ENCODE measurements at places on chromosomes 4 and X.
A peak's percentile ranks its signal among the peaks of the same experiment; 100 is the strongest.

GRCh38 chr4:53680598-53680997, 89.3 kb upstream of the LNX1 start:
- H3K27ac ChIP-seq, result no peak overlapping the region
- DNase-seq, result no peak
- no peaks in the 10 kb centered on the region for H3K36me3 ChIP-seq
- peaks cover 10% of the 10 kb centered on the region for H3K4me1 ChIP-seq

GRCh38 chrX:9942086-9942485, 25.1 kb upstream of the CLDN34 start:
- peaks cover 12% of the 10 kb centered on the region for H3K27me3 ChIP-seq
- H3K36me3 ChIP-seq, result no peaks in the 10 kb centered on the region
- H3K4me3 ChIP-seq, result no peak overlapping the region
- H3K27ac ChIP-seq, result no peak overlapping the region

GRCh38 chr4:15368856-15369255, 59.0 kb upstream of the C1QTNF7 start:
- no peaks in the 10 kb centered on the region for H3K36me3 ChIP-seq
- H3K4me1 ChIP-seq, result no peaks in the 10 kb centered on the region
- H3K4me3 ChIP-seq, result no peak overlapping the region
- no peaks in the 10 kb centered on the region for H3K27me3 ChIP-seq

GRCh38 chrX:40179283-40179682, 81.5 kb upstream of the BCOR start:
- H3K4me1 ChIP-seq, result peaks cover 14% of the 10 kb centered on the region
- H3K4me3 ChIP-seq, result no peak overlapping the region
- DNase-seq, result peak; percentile 70
- H3K27ac ChIP-seq, result peak overlapping the region; percentile 69

DNA sequence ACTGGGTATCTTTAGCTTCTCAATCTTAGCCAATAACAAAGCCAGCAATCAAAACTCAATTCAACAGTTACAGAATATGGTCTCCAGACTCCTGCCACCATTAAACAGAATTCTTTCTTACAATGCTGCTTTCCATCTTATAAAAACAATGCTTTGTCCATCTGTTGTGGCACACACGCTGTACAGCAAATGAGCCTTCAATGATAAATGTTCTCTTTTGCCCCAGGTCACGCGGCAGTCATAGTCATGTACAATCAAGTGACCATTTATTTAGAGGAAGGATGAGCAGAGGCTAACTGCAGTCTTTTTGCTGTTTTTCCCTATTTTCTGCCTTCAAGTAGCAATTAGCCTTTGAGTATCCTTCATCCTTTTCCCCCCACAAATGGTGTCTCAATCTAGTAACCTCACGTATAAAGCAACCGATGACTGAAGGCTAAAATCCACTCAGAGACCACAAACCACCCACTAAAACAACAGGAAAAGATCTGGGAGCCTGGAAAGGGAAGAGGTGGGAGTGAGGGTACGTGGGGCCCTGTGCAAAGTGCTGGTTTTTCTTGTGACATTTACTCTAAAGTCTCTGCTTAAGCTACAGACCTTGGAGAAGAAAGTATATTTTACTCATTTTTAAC, 24.4 kb downstream of the TRIM2 start:
- H3K4me3 ChIP-seq, result no peak overlapping the region
- no peak overlapping the region for H3K27ac ChIP-seq
- H3K4me1 ChIP-seq, result peaks cover 16% of the 10 kb centered on the region
- DNase-seq, result no peak

DNA sequence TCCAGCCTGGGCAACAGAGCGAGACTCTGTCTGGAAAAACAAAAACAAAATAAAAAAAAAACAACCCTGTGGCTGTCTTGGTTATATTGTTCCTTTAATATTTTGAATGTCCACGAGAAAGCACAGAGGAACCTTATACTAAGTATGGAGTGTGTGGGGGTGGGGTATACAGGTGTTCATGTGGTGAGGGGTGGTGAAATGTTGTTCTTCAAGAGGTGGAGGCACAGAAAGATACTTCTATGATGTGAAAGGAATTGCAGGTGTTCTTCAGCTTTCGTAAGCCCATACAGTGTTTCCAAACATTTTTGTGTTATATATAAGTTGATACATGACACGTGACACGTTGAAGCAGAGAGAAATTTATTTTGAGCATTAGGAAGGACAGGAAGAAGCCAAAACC, 46.4 kb downstream of the SLC9A6 start:
- peaks cover 13% of the 10 kb centered on the region for H3K27me3 ChIP-seq
- H3K27ac ChIP-seq, result no peak overlapping the region
- no peak for DNase-seq
- peaks cover 17% of the 10 kb centered on the region for H3K4me1 ChIP-seq

DNA sequence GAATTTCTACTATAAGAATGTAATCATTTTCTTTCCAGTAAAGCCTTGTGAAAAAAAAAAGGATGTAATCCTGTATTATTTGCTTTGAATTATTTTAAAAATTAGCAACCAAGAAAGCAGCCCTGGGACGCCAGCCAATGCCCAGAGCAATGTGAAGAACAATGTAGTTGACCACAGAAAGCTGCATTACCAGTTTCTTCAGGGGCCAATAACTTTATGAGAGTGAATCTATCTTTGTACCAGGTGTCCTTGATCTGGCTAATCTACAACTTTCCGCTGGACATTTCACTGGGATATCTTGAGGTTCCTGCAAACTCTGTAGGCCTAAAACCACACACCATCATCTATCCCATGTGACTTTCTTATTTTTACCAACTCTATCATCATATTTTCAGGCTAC, 7.6 kb upstream of the KLHL2 start:
- DNase-seq, result no peak
- H3K4me1 ChIP-seq, result no peaks in the 10 kb centered on the region
- no peaks in the 10 kb centered on the region for H3K36me3 ChIP-seq
- no peaks in the 10 kb centered on the region for H3K27me3 ChIP-seq

DNA sequence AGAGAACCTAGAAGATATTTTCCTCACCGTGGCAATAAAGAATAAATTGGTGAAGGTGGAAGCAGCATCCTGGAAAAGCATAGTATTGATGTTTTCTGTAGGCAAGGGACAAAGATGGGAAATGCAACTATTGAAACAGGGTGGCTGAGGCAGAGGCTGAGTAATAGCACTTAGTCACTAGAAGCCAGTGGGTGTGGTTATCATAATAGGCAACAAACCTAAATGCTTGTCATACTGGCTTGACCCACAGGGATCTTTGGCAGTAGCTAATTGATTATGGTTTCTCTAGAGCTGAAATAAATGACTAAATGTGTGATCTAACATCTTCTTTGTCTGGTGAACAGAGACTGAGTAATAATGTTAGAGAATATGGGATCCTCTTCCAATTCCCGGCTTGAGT, 353.6 kb upstream of the RPS6KA3 start:
- H3K27me3 ChIP-seq, result peaks cover 4% of the 10 kb centered on the region
- no peak overlapping the region for H3K4me3 ChIP-seq
- H3K36me3 ChIP-seq, result no peaks in the 10 kb centered on the region
- no peak for DNase-seq
- H3K27ac ChIP-seq, result no peak overlapping the region

Data from muscle of leg (tissue), 16 donors.